ENCODE measurements at places on chromosomes 2 and 18.

GRCh38 chr18:183769-184168 lies 25.4 kb downstream of the USP14 start:
- no peak for DNase-seq

DNA sequence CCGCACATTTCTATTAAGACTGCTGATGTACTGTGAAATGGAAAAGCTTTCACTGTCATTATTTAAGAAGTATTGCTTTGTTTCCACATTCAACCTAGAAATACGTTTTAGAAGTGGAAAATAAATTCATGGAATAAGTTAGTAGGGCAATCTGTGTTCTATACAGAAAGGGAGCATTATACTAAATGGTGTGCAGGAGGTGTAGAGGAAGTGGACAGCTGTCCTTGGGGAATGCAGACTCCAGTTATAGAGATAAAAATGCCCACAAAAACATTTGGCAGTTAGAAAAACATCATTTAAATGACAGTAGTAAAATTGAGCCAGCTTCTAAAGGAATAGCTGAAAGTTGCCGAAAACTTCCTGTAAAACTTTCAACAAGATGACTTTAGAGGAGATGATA lies 46.8 kb downstream of the PIK3C3 start:
- no peak for DNase-seq

- no peak for DNase-seq
Measured at GRCh38 chr2:14635391-14635871, 2.9 kb downstream of the LRATD1 start.

- no peak for DNase-seq
Measured at GRCh38 chr2:7083580-7084509, 166.6 kb downstream of the RNF144A start.

DNA sequence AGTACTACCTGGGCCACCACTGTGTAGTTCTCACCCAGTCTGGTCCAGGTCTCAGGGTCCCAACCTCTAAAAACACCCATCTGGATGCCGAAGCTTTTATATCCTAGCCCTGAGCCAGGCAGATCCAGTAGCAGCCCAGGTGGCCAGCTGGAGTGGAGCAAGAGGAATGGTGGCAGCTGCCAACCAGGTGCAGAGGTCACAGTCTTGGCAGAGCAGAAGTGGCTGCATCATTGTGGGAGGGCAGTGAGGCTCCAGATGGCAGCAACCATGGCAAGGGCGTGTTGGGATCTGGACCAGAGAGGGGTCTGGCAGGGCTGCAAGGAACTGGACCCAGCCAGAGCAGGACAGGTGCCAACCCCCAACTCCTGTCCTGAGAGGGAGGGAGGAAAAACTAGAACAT lies 72.2 kb upstream of the AGAP1 start:
- DNase-seq, result no peak

DNA sequence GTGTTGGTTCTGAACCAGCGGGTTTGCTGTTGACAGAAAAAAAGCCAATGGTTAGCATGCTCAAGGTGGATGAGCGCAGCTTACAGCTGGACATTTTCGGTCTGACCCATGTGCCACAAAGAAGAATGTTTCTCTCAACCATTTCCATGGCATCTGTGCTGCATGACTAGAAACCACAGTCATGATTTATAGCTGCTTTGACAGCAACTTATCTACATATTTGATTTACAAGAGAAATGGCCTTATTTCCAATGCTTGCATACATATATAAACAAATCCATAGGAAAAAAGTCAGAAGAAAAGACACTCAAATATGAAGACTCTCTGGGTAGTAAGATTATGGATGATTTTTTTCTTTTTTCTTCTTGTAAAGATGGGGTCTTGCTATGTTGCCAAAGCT lies 98.2 kb downstream of the DYNC1I2 start:
- no peak for DNase-seq

GRCh38 chr2:170217778-170218251 lies 39.9 kb downstream of the MYO3B start:
- DNase-seq, result no peak

DNA sequence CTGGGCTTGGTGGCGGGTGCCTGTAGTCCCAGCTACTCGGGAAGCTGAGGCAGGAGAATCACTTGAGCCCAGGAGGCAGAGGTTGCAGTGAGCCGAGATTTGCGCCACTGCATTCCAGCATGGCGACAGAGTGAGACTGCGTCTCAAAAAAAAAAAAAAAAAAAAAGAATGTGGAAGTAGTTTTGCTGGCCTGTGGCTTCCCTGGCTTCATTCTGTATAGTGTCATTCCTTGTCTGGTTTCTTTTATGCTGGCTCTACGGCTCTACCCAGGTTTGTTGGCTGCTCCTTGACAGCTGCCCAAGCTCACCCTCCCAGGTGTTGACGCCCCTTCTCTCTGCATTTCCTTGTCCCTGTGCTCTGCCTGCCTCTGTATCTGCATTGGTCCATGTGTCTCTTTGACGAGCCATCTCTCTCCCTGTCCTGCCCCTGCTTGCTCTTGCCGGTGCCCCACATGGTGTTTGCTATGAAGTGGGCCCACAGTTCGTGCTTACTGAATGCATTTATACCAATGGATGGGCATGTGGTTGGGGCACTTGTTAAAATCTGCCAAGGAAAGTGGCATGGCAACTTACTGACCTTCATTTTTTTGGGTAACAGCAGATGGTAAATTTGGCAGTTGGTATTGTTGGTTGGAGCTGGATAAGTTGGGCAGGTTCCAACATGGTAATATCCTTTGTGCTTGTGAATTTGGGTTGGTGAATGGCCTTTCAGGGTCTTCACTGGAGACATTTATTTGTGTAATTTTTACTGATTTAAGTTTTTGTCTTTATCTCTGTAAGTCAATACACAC lies 113.9 kb downstream of the MAP4K4 start:
- DNase-seq, result no peak

DNA sequence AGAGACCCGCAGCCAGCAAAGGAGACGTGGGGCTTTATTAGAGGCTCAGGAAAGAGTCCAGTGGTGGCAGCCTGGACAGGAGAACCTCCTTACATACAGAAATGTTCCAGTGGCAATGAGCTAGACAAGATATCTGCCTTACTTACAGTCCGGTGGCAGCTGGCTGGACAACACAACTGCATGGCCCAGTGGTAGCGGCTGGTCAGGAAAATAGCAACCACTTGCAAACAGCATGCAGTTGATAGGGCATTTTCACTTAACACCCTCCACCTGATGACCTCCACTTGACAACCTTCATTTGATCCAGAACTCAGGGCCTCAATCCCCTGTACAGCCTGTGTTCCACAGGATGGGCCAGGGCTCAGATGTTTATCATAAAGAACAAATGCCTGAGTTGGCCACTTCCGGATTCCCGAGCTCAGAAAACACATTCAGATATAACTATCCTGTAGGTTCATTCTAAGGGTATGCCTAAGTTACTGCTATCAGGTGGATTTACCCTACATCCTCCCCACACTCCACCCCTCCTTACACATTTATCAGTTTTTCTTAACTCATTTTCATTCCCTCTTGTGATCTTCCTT lies 63.3 kb upstream of the ITPRID2 start:
- DNase-seq, result no peak

GRCh38 chr18:34221971-34222306 lies 2.8 kb downstream of the NOL4 start:
- no peak for DNase-seq
